ENCODE measurements at places on chromosomes 1 and 21. TPM values are rescaled to one million over a fixed set of nuclear protein-coding genes. Genes with fewer than 3 reads are reported as not detected.
A peak's percentile ranks its signal among the peaks of the same experiment; 100 is the strongest.

LCE3E gene
- total RNA-seq, result not detected

MRPL55 gene
- total RNA-seq, result 37.2 TPM

PYCR2 gene
- total RNA-seq, result 45.4 TPM

GRCh38 chr1:62295921-62296491, 23.2 kb downstream of the KANK4 start:
- H3K27ac ChIP-seq, result peak overlapping the region; percentile 76
- H3K4me3 ChIP-seq, result no peak overlapping the region
- no peaks in the 10 kb centered on the region for H3K27me3 ChIP-seq
- H3K4me1 ChIP-seq, result peaks cover 38% of the 10 kb centered on the region
- DNase-seq, result peak; percentile 67

GRCh38 chr21:36964827-36965719, 1.4 kb downstream of the HLCS start:
- peaks cover 12% of the 10 kb centered on the region for H3K4me1 ChIP-seq
- H3K27ac ChIP-seq, result no peak overlapping the region
- peaks cover 10% of the 10 kb centered on the region for H3K36me3 ChIP-seq
- no peak for DNase-seq

DNA sequence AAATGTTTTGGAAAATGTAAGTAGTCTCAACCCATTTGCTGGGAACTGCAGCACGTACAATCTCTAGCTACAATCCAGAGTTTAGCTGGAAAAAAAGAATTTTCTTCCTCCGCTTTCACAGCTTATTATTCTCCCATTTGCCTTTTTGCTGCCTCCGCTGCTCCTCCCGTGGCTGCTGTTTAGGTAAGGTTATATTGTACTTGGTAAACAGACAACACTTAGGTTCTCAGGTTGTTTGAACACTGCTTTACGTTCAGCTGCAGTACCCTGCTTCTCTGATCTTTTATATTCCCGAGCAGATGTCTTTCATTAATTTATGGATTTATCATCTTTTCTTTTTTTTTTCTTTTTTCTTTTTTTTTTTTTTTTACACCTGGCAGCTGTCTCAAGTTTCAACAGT, 14.3 kb downstream of the PROX1 start:
- H3K36me3 ChIP-seq, result peaks cover 10% of the 10 kb centered on the region
- H3K4me1 ChIP-seq, result peaks cover 18% of the 10 kb centered on the region
- no peak overlapping the region for H3K4me3 ChIP-seq
- no peaks in the 10 kb centered on the region for H3K27me3 ChIP-seq
- H3K27ac ChIP-seq, result no peak overlapping the region

GRCh38 chr1:193537266-193538002, 351.0 kb upstream of the B3GALT2 start:
- H3K27me3 ChIP-seq, result no peaks in the 10 kb centered on the region
- H3K27ac ChIP-seq, result no peak overlapping the region
- DNase-seq, result no peak
- no peak overlapping the region for H3K4me3 ChIP-seq

DNA sequence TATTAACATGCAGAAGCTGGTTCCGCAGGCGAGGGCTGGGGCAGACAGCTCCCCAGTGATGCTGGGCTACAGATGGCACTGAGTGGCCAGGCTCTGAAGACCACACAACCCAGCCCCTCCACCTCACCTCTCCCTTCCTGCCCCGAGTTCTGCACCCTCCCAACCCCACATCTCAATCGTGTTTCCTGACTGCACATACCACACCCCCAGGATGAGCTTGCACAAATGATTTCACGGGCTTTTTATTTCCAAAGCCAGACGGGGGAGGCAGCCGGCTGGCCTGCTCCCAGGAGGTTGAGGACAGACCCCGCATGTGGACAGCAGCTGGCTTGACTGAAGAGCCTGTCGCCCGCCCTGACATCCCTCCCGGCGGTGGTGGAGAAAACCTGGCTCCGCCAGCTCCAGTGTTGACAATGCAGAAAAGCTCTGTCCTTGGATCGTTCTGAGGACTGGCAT, 21.4 kb upstream of the ALDH4A1 start:
- no peaks in the 10 kb centered on the region for H3K27me3 ChIP-seq
- H3K36me3 ChIP-seq, result peaks cover 37% of the 10 kb centered on the region
- no peak overlapping the region for H3K4me3 ChIP-seq
- H3K4me1 ChIP-seq, result peaks cover 72% of the 10 kb centered on the region
- no peak for DNase-seq

- H3K4me3 ChIP-seq, result no peak overlapping the region
- H3K36me3 ChIP-seq, result no peaks in the 10 kb centered on the region
- H3K27ac ChIP-seq, result no peak overlapping the region
- H3K4me1 ChIP-seq, result no peaks in the 10 kb centered on the region
- H3K27me3 ChIP-seq, result no peaks in the 10 kb centered on the region
Observed at GRCh38 chr1:20271498-20272400, 18.9 kb upstream of the VWA5B1 start.

- no peak for DNase-seq
- H3K27ac ChIP-seq, result no peak overlapping the region
- no peak overlapping the region for H3K4me3 ChIP-seq
- H3K4me1 ChIP-seq, result peaks cover 6% of the 10 kb centered on the region
- H3K36me3 ChIP-seq, result peaks cover 8% of the 10 kb centered on the region
- no peaks in the 10 kb centered on the region for H3K27me3 ChIP-seq
Observed at GRCh38 chr1:243433737-243434370, 178.0 kb downstream of the SDCCAG8 start.

GRCh38 chr1:168136709-168137514, at the start of gene GPR161:
TSS of gene GPR161 (minus strand) at chr1:168136930. CDS start at chr1:168104850, 32,080 bp downstream.
- peaks cover 16% of the 10 kb centered on the region for H3K4me1 ChIP-seq
- DNase-seq, result peak; percentile 86
- no peaks in the 10 kb centered on the region for H3K27me3 ChIP-seq
- peak within 1 kb of the TSS; percentile 86 for H3K27ac ChIP-seq
- H3K4me3 ChIP-seq, result peak within 1 kb of the TSS; percentile 80

GRCh38 chr1:213727853-213728592, 259.8 kb upstream of the PROX1 start:
- no peak for DNase-seq
- H3K4me1 ChIP-seq, result peaks cover 11% of the 10 kb centered on the region
- no peaks in the 10 kb centered on the region for H3K36me3 ChIP-seq
- no peak overlapping the region for H3K27ac ChIP-seq
- no peak overlapping the region for H3K4me3 ChIP-seq
- peaks cover 3% of the 10 kb centered on the region for H3K27me3 ChIP-seq

DNA sequence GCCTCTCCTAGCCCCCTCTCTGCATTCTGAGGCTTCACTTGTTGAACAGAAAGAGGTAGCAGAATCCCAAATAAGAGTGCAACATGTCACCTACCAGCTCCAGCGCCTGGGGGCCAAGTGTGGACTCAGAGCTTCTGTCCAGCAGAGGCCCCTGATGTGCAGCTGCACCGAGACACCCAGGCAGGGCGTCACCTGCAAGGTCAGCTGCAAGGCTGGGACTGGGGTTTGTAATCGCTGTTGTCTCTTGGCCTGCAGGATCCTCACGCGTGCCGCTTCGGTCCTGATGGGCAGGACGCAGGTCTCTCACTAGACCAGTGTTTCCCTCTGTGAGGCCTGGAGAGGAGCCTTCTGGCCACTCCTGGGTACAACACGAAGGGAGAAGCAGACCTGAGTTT, 4.3 kb upstream of the SLX9 start:
- H3K4me3 ChIP-seq, result no peak overlapping the region
- H3K27me3 ChIP-seq, result peaks cover 37% of the 10 kb centered on the region
- H3K4me1 ChIP-seq, result peaks cover 26% of the 10 kb centered on the region
- DNase-seq, result no peak
- H3K36me3 ChIP-seq, result peaks cover 23% of the 10 kb centered on the region

DNA sequence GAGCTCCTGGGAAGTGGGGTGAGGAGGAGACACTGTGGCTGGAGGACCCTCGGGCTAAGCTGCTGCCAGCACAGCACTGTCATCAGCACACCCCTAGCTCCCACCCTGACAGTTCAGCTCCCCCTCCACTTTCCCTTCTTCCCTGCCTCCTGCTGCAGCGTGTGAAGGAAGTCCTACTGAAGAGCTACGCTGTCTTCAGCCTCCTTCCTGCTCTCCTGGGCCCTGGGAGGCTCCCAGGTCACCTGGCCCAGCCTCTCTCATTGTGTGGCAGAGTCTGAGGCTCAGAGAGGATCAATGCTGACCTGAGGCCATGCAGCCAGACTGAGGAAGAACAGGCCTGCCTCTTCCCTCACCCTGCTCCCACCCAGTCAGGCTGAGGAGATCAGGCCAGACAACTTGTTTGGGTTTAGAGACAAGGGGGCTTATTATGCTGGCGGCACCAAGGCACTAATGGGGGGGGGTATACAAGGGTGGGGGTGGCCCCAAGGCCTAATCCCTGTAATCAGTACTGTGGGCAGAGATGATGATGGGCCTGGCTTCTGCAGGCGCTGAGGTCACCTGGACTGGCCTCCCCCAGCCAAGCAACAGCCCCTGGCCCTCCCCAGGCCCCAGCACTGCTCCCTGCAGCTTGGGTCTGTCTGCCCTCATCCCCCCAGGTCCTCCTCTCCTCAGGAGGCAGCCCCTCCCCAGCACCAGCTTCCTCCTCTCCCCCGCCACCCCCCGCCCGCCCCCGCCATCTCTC, 9.1 kb downstream of the NES start:
- H3K4me1 ChIP-seq, result peaks cover 86% of the 10 kb centered on the region
- H3K36me3 ChIP-seq, result peaks cover 28% of the 10 kb centered on the region
- H3K27ac ChIP-seq, result peak overlapping the region; percentile 91
- DNase-seq, result no peak
- H3K4me3 ChIP-seq, result no peak overlapping the region

- no peak overlapping the region for H3K27ac ChIP-seq
- H3K27me3 ChIP-seq, result no peaks in the 10 kb centered on the region
- DNase-seq, result no peak
Observed at GRCh38 chr21:42753804-42754203, 100.4 kb downstream of the PDE9A start.

DNA sequence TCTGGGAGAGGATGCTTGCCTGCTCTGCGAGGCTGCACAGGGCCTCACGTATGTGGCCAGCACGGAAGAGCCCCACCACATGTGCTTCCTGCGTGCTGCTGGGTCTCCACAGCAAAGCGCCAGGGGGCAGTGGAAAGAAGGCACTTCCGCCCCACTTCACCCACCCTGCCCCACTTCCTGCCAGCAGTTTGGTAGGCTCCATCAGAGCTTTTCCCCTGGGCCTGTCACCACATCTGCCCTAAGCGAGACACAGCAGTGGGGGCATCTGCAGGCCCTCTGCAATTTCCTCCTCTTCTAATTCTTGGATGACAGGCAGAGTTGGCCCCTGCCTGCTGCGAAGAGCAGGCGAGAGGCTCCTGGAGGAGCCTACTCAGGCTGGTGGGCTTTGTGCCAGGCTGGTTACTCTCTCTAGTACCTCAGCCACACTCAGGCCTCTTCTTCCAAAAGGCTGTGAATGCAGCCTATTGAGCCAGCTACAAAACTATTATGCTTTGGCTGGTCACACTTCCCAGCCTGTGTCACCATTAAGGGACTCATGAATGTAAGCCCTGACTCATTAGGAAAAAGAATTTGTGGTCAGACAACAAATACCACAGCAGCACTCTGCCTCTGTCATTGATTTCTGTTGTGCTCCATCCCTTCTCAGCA, 25.0 kb downstream of the CD244 start:
- no peaks in the 10 kb centered on the region for H3K27me3 ChIP-seq
- DNase-seq, result peak; percentile 39
- H3K4me3 ChIP-seq, result no peak overlapping the region

DNA sequence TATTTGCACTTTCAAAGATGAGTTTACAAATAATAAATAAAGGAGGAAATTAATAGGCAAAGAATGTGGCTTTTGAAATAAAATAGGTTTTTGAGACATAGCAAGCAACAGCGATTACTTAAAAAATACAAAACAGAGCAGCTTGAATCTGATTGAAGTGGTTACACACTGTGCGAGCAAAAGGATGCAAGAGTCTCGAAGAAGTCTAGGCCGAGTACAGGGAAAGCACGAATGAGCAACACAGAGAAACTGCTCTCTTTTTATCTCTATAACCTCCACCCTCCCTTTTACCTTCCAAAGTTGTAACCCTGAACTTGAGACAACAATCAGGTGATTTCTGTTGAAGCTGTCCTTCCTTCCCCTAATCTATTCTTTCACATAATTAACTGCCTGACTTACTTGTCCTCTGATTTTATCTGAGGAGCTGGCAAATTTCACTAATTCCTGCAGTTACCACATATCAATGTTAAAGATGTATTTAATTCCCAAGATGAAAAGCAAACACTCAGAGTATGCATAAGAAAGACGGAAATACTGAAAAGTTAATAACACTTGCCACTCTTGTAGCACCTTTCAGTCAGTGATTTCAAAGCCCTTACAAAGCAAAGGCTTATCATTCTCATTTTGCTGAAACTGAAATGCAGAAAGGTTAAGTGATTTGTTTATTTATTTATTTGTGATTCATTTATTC, 1030.1 kb downstream of the ADGRL2 start:
- no peak overlapping the region for H3K27ac ChIP-seq
- no peak for DNase-seq
- H3K36me3 ChIP-seq, result no peaks in the 10 kb centered on the region
- no peaks in the 10 kb centered on the region for H3K27me3 ChIP-seq
- H3K4me1 ChIP-seq, result no peaks in the 10 kb centered on the region

GRCh38 chr1:27668808-27669723, 2.9 kb downstream of the IFI6 start:
- DNase-seq, result peak; percentile 87
- peaks cover 6% of the 10 kb centered on the region for H3K36me3 ChIP-seq
- H3K27ac ChIP-seq, result peak overlapping the region; percentile 33
- peak overlapping the region; percentile 51 for H3K4me3 ChIP-seq

DNA sequence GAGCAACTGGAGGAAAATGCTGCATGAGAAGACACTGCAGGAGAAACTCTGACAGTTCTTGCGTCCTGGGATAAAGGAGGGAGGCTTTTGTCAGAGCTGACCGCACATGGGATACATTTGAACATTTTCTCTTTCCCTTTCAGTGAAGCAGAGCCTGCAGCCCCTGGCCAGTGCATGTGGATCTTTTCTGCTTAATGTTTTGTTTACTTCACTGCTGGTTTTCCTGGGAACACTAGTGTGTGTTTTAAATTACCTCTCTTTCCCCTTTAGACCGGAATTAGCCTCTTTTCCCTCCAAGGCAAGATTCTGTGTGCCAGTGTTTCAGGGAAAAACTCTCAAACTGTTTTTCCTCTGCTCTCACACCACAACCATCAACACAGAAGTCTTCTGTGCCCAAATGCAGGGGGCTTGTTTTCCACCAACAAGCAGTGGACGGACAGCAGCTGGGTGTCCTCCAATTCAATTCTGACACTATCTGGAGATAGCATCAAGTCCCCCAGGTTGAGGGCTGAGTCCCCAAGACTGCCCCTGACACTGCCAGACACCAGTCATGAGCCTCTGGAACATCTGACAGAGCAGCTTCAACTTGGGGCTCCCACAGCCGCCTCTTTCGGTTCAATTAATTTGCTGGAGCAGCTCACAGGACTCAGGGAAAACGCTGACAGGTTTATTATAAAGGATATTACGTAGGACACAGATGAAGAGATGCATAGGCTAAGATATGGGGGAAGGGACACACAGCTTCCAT, 136.2 kb downstream of the RHOU start:
- H3K36me3 ChIP-seq, result no peaks in the 10 kb centered on the region
- no peak overlapping the region for H3K27ac ChIP-seq
- no peaks in the 10 kb centered on the region for H3K27me3 ChIP-seq
- DNase-seq, result no peak

- H3K4me1 ChIP-seq, result peaks cover 10% of the 10 kb centered on the region
- H3K36me3 ChIP-seq, result no peaks in the 10 kb centered on the region
- no peaks in the 10 kb centered on the region for H3K27me3 ChIP-seq
- DNase-seq, result peak; percentile 12
- no peak overlapping the region for H3K4me3 ChIP-seq
Observed at GRCh38 chr1:244271691-244272308, 179.9 kb downstream of the ADSS2 start.
